ENCODE measurements at places on chromosomes 7 and 10.

DNA sequence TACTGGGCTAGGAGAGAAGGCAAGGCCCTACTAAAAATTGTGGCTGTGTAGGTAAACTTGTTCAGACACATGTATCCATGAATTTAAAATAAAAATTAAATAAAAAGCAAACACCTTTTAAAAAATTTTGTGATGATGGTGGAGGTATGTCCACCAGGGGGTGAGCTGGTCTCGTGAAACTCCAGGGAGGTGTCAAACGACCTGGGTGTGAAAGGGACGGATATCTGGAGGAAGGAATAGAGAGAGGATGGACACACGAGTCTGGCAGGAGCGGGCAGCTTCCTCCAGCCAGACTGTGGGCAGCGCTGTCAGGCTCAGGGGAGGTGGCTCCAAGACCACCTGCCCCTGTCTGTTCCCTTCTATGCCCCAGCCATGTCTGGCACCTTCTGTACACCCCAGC is 34.8 kb upstream of the DMBT1 start:
- peak; percentile 21 for DNase-seq

DNA sequence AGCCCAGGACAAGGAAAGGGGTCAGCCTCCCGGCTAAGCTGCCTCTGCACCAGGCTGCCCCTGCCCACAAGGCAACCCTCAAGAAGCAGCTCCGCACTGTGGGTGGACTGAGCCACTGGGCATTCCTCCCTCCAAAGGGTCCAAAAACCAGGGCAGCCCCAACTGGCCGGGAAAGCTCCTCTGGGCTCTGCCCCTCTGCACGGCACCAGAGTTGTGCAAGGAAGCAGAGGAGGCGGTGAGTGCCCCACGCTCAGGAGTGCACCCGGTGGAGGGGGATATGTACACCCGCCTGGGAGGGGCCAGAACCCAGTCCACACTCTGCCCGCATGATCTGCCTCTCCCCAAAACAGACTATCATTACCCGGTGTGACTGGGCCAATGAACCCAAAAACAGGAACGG is 43.8 kb downstream of the PTPRN2 start:
- no peak for DNase-seq

DNA sequence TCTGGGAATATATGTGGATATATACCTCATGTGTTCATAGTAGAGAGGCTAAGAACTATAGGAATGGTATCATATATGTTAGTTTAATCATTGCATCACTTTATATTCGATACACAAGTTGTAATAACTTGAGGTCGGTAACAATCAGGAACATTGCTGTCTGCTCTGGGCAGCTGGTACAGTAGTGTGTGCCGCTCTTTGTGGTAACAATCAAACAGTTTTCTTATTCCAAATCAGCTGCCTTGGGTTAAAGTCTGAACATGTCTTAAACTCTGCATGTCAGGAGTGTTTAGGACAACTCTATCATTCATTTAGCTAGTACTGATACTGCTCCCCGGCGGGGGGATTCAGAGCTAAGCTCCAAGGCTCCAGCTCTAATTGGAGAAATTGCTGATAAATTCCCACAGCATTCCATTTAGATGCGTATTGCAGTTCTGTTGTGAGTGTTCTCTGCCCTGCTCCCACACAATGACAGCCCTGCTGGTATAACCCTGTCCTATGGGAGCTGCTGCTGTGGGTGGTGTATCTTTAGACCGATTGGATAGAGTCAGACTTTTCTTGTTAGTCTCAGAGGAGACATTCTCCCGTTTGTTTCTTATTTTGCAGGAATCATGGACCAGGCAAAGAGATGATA is 707.5 kb upstream of the FZD8 start:
- no peak for DNase-seq

DNA sequence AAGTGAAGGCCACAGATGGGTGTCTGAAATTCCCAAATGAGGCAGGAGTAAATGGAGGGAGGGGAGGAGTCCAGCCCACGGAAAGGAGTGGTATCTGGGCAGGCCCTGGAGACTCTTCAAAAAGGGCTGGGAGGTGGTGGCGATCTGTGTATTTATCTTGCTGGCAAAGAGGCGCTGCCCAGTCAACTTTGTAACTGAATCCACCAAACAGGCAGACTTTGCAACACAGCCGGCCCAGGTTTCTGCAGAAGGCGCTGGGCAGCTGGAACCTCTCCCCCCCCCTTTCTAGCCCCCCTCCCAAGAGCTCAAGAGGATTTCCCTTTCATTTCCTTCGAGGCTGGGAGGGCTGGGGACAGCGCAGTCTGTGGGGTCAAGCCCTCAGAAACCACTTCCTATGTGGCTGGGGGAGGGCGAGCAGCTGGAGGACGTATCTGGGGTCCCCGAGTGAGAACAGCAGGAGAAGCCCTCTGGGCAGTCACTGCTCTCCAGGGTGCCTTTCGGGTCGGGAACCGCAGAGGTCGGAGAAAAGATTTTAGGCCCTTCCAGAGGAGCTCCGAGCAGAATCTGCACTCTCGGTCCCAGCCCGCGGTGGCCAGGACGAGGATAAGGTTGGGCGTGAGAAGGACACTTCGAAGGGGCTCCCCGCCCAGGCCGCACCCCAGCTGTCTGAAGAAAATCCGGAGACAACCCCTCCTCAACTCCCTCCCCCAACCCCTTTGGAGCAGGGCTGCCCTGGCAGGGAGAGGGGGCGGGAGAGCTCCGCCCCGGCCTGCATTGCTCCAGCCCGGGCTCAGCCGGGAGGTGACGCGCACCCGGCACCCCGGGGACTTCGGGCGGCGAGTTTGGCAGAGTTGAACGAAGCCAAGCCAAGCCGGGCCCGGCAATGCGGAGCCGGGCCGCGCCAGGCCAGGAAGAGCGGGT is 965 bp downstream of the ZCCHC24 start:
- peak; percentile 35 for DNase-seq

DNA sequence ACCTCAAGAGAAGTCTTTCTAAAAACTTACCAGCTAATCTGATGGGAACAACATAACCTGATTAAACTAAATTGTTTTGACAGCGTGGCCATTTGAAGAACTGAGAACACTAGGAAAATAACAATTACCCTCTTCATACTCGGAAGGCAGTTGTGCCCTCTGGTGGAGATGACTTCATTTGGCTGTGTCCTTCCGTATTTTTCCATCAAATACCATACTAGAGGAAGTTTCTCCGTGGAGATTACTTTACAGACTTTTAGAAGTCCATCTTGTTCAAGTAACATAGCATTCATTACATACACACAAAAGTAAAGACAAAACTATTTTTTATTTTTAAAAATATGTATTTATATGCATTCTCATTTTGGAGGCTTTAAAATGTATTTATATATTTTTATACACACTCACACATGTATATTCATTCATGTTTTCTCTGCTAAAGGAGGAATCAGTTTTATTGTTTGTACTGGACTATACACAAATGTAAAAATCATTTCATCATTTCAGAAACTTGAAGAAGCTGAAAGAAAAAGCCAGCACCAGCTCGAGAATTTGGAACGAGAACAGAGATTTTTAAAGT is 25.2 kb downstream of the SMNDC1 start:
- peak; percentile 74 for DNase-seq

GRCh38 chr7:38393874-38394273 is 120.4 kb upstream of the TARP start:
- DNase-seq = no peak

- DNase-seq = peak; percentile 6
Measured at GRCh38 chr10:514137-514671, 175.3 kb downstream of the DIP2C start.

- no peak for DNase-seq
Measured at GRCh38 chr7:23164846-23165245, 17.0 kb upstream of the NUP42 start.

GRCh38 chr7:88398459-88398858 is 91.8 kb upstream of the STEAP4 start:
- no peak for DNase-seq

DNA sequence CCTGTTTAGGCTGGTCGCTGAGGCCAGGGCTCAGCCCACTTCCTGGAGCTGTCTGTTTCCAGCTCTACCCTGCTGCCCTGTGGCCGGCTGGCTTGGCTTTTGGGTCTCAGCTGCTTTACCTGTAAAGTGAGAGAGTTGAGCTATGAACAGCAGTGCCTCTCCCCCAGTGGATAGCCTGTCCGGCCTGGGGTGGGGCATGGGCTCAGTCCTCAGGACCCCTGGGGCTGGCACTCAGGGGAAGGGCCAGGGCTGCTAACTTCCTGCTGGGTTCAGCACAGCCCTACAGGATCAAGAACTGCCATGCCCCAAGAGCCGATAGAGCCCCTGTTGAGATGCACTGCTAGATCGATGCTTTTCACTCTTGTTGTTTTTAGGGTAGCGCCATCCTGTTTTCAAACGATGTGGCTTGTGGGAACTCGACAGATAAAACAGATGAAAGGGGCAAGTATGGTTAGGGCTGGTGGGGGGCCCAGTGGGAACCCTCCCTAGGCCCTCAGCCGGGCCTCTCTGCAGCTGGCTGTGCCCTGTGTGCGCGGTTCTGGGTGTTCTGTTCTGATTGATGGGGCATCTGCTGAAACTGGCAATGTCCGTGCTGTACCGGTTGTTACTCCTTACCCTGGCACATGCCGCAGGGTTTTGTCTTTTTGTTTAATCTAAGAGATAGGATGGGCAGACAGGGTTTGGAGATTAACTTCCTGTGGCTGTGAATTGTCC is 10.0 kb upstream of the SFRP5 start:
- no peak for DNase-seq

GRCh38 chr7:113796557-113796956 is 122.3 kb downstream of the PPP1R3A start:
- DNase-seq = no peak

DNA sequence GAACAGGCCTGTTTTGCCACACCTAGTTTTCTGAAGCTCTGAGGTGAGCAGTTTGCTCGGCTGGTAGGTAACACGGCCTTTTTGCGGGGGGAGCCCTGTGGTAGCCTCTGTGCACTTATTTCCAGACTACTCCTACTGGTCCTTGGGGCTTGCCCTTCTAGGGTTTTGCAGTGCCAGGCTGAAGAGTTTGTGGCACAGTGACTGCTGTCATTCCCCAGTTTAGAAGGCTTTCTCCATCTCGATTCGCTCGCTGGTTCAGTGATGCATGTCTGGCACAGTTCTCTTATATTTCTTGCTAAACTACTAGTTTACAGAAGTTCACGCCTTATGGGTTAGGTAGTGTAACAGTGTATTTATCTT is 711 bp downstream of the KIF20B start:
- peak; percentile 26 for DNase-seq

DNA sequence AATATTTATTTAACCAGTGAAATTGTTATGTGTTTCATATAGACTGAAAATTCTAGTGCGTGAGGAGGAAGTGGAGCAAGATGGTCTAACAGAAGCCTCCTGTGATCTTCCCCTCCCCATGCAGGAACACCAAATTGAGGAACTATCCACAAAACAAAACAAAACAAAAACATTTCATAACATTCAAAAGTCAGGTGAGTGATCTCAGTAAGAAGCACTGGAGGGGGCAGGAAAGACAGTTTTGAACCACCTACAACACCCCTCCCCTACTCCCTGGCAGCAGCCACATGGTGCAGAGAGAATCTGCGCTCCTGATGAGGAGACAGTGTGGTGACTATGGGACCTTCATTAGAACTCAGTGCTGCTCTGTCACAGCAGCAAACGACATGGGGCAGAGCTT is 221.9 kb upstream of the SEMA3C start:
- DNase-seq = no peak

DNA sequence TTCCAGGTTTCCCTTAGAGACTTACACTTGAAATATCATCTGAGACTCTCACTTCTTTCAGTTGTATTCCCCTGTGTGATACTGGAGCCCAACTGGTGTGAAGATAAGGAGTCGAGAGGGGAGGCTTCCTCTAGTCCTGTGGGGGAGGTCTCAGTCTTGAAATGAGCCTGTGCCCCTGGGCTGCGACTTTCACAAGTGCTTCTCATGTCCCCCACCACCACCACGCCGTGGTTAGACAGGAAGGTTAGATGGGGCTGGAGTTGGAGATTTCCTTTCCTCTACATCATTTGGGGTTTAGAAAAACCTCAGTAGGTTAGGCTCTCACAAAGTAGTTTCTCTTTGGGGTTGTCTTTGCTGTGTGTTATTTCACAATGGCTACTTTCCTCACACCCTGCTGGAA is 25.6 kb upstream of the MKX start:
- no peak for DNase-seq

DNA sequence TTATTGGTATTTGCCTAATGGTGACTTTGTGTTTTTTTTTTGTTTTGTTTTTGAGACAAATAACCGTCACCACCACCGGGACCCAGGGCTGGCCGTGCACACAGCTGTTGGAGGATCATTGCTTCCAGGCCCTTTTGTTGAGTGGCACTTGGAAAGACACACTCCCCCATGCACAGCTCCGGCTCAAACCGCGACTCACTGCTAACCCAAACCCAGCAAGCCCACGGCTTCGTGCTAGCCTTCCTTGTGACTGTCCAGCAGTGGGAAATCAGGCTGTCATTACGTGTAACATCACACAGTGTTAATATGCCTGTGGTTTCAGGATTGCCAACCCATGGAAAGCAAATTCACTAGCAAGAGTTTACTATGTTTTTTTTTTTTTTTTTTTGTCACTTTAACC is 17.4 kb downstream of the BNIP3 start:
- DNase-seq = no peak

DNA sequence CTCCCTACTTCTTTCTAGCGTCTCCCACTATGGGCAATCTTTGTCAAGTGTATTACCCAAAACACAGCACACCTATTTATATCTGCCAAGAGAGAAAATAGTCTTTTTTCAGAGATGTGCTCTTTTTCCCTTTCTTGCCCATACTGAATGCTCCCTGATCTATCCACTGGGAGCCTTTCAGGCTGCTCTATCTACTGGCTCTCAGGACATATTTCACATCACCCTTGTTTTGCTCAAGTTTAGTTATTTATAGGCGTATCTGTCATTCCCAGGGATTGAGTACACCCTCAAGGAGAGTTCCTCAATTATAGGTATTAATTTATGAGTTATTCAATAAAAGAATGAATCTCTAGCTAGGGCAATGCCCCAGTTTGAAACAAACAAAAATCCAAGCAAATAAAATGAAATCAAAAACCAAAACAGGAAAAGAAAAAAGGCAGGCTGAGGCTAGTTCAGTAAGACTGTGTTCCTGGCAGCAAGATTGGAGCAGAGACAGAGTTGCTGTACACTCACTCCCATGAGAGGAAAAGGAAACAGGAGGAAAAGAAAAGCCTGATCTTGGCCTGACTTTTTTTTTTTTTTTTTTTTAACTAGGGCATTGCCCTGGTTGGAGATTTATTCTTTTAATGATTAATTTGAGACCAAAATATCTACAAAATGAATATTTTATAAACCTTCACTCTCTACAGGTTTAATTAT is 665.9 kb upstream of the PCDH15 start:
- no peak for DNase-seq

GRCh38 chr7:98133181-98133580 is 26.5 kb downstream of the LMTK2 start:
- no peak for DNase-seq

DNA sequence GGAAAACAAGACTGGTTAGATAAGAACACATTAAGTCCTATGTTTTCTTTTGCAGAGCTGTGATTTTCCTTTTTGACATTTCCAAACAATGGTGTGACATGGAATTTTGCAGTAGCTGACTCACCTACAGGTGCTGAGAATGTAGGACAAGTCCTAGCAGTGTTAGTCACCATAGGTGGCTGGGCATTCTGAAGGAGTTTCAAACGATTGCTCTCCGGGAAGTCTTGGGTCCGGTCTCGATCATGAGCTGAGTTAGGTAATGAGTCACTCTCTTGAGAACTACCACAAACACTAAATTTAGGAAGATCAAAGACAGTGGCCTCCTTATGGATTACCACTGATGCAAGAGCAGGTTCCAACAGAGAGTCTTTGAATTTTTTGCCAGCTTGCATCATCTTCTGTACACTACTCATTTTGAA is 3.6 kb downstream of the FIGNL1 start:
- no peak for DNase-seq

- no peak for DNase-seq
Measured at GRCh38 chr7:8284606-8285005, 22.6 kb upstream of the ICA1 start.

Measured in NCI-H82 (cell line).